ENCODE measurements at places on chromosomes 16 and 17. TPM values are rescaled to one million over a fixed set of nuclear protein-coding genes. Genes with fewer than 3 reads are reported as not detected.

GRCh38 chr16:62586128-62586862 lies 550.1 kb upstream of the CDH8 start:
- H3K4me3 ChIP-seq: no peak overlapping the region
- DNase-seq: no peak
- no peaks in the 10 kb centered on the region for H3K36me3 ChIP-seq
- no peak overlapping the region for H3K27ac ChIP-seq
- H3K4me1 ChIP-seq: no peaks in the 10 kb centered on the region

CAVIN1 gene
- not detected for total RNA-seq

ESRP2 gene
- total RNA-seq: not detected

GRCh38 chr16:85202051-85202601 lies 89.9 kb upstream of the CIBAR2 start:
- H3K27me3 ChIP-seq: no peaks in the 10 kb centered on the region
- H3K36me3 ChIP-seq: no peaks in the 10 kb centered on the region
- no peak overlapping the region for H3K27ac ChIP-seq
- H3K4me3 ChIP-seq: no peak overlapping the region
- no peaks in the 10 kb centered on the region for H3K4me1 ChIP-seq

DNA sequence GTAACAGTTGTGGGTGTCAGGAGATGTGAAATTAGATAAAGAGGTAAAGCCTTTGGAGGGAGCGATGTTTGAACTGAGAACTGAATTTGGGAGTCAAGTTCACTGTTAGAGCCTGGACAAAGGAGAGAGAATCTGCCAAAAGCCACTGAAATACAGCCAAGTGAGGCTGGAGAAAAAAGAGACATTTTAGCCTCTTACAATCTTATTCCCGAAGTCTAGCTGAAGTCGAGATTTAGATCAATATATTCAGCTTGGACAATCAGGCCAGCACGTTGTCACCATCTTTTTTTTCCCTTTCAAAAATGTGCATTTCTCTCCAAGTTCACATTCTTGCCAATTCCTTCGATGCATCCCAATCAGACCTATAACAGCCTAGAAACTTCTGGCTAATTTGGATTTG lies 312.2 kb downstream of the RBFOX1 start:
- H3K4me3 ChIP-seq: no peak overlapping the region
- H3K27ac ChIP-seq: no peak overlapping the region
- no peaks in the 10 kb centered on the region for H3K36me3 ChIP-seq
- H3K4me1 ChIP-seq: no peaks in the 10 kb centered on the region
- DNase-seq: no peak

DNA sequence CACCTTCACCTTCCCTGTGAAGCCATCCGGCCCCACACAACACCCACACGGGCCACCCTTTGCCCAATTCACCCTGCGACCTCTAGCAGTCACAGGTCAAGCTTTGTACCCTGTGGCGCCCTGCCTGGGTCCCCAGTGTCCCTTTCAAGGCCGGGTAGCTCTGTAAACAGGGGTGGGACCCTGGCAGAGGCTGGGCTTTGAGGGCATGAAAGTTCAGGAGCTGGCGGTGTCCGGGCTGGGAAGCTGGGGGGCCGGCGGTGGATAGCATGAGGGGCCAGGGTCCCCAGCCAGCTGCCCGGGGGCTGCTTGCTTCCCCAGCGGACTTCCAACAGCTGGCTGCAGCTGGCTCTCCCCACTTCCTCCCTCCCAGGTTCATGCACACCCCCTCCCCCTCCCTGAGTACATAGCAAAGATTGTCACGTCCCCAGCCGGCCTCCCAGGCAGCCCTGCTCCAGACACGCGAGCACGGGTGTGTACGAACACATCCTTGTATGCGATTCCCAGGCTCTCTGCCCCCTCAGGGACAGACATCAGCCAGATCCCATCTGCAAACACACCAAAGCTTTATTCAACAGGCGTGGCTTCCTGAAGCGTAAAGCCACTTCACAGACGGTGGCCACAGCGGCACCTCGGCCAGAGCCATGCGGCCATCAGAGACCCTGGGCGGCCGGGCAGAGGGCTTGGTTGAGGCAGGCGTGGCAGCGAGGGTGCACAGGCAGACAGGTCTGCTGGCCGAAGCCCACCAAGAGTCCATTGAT lies 8.2 kb downstream of the NTHL1 start:
- no peaks in the 10 kb centered on the region for H3K4me1 ChIP-seq
- no peak overlapping the region for H3K4me3 ChIP-seq
- H3K36me3 ChIP-seq: no peaks in the 10 kb centered on the region
- DNase-seq: no peak
- H3K27me3 ChIP-seq: no peaks in the 10 kb centered on the region

- no peaks in the 10 kb centered on the region for H3K27me3 ChIP-seq
- DNase-seq: no peak
- peaks cover 36% of the 10 kb centered on the region for H3K4me1 ChIP-seq
- no peaks in the 10 kb centered on the region for H3K36me3 ChIP-seq
Measured at GRCh38 chr17:28086519-28086918, 44.0 kb downstream of the NLK start.

DNA sequence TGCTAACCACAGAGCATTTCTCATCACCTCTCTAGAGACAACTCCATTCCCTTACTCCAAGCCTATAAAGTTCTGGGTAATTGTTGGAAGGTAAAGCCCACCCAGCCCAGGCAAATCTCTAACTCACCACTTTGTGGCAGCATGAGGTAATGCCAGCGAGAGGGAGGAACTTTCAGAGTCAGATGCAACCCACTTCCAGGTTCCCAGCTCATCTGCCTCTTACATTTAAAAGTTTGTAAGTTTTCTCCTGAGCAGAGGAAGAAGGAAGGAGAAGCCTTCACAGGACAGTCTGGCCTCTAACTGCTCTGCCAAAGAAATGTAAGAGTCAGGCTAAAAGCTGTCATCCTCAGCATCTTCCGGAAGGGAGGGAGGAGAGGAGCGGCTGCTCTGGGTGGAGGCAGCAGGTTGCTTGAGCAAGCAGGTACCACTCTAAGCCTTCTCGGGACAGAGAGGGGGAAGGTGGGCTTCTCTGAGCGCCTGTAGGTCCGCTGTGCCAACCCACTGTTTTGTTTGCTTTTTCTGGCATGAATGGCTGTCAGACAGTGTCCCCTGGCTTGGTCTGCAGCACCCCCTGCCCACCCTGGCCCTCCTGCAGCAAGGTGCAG lies 1.0 kb downstream of the ZNF319 start:
- peaks cover 13% of the 10 kb centered on the region for H3K36me3 ChIP-seq
- H3K4me1 ChIP-seq: peaks cover 42% of the 10 kb centered on the region
- no peaks in the 10 kb centered on the region for H3K27me3 ChIP-seq
- H3K27ac ChIP-seq: peak overlapping the region; percentile 61
- peak; percentile 67 for DNase-seq

- H3K27me3 ChIP-seq: 0 out of 2 replicates have a peak, but pooled peaks cover 2% of the 10 kb centered on the region
- H3K36me3 ChIP-seq: no peaks in the 10 kb centered on the region
- no peaks in the 10 kb centered on the region for H3K4me1 ChIP-seq
Measured at GRCh38 chr17:67449845-67450755, 73.0 kb downstream of the PITPNC1 start.

NOTUM gene
- total RNA-seq: not detected

MAP2K6 gene
- 95.6 TPM for total RNA-seq

PITPNM3 gene
- total RNA-seq: 0.04 TPM

PHOSPHO1 gene
- not detected for total RNA-seq

DNA sequence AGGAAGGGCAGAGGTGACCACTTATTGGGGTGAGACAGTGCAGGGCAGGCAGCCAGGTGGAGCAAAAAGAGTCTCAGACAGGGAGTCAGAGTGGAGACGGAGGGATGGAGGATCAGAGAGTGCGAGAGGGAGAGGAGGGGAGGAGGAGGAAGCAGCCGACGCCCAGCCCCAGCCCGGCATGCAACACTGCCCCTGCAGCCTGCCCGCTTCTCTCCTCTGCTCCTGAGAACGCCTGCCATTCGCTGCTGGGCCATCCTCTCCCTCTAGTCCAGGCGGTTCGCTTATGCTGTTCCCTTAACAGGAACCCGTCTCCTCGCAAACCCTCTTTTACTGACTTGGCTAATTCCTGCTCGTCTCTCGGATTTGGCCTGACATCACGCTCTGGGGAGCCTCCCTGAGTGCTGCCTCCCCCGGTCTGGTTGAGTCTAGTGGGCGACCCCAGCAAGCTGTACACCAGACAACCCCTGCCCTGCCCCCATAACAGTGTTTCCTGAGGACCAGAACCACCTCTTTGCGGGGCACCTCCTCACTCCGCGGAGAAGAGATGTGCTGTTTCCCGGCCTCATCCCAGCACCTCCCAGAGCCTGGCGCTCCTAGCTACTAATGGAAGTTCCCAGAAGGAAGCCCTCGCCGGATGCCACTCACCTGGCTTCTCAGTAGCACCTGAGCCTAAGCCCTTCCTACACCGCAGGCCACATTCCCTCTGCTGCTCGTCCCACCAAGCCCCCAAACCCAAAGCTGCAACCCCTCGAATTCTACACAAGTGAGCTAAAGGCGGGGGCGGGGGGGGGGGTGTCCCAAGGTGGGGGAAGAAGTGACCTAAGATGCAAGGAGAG lies 61.2 kb upstream of the CCL1 start:
- H3K27ac ChIP-seq: no peak overlapping the region
- H3K36me3 ChIP-seq: no peaks in the 10 kb centered on the region
- no peak overlapping the region for H3K4me3 ChIP-seq
- no peak for DNase-seq
- H3K27me3 ChIP-seq: no peaks in the 10 kb centered on the region
- no peaks in the 10 kb centered on the region for H3K4me1 ChIP-seq

DNA sequence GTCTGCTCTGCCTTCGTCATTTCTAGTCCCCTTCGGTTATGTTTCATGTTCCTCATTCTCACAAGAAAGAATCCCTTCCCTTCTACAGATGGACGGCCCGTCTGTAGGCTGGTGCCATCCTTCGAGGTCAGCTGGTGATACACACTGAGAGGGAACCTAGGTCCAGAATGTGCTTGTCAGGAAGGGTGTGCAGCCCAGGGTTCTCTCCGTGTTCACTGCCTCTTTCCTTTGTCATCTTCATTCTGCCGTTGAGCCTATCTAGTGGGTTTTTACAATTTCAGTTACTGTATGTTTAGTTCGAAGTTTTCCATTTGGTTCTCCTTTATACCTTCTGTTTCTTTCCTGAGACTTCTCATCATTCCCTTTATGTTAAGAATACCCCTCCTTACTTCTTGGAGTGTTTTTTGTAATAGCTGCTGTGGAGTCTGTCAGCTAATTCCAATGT lies 18.9 kb downstream of the KIAA0513 start:
- H3K27ac ChIP-seq: no peak overlapping the region
- no peak overlapping the region for H3K4me3 ChIP-seq
- no peaks in the 10 kb centered on the region for H3K4me1 ChIP-seq
- H3K27me3 ChIP-seq: no peaks in the 10 kb centered on the region

GRCh38 chr17:8469964-8470363 lies 34.3 kb downstream of the NDEL1 start:
- H3K4me1 ChIP-seq: no peaks in the 10 kb centered on the region
- H3K36me3 ChIP-seq: peaks cover 15% of the 10 kb centered on the region
- no peak overlapping the region for H3K27ac ChIP-seq
- no peak for DNase-seq
- H3K4me3 ChIP-seq: no peak overlapping the region

DNA sequence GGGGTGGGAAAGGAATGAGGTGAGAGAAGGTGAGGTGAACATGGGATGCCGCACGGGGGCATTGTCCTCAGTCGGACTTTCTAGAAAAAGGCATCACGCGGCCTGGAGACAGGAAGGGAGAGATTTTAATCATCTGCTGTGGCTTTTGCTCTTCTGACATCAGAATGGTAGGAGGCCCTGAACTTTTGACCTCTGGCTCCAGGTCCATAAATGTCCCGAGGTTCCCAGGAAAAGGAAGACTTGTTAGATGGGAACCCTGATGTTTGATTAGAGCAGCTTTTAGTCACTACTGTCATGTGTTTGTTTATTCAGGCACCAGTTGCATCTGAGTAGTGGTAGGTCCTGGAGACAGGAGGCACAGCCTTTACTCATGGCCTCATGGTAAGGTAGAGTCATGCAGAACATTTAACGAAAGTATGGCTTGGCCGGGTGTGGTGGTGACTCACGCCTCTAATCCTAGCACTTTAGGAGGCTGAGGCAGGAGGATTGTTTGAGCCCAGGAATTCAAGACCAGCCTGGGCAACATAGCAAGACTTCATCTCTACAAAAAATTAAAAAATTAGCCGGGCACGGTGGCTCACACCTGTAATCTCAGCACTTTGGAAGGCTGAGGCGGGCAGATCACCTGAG lies 203.1 kb downstream of the MSI2 start:
- DNase-seq: no peak
- H3K27me3 ChIP-seq: no peaks in the 10 kb centered on the region
- peak overlapping the region; percentile 61 for H3K27ac ChIP-seq
- H3K4me1 ChIP-seq: peaks cover 56% of the 10 kb centered on the region
- H3K36me3 ChIP-seq: no peaks in the 10 kb centered on the region

- no peak for DNase-seq
- H3K27ac ChIP-seq: no peak overlapping the region
- no peaks in the 10 kb centered on the region for H3K27me3 ChIP-seq
- no peaks in the 10 kb centered on the region for H3K4me1 ChIP-seq
Measured at GRCh38 chr16:49282690-49283375, 1.2 kb upstream of the CBLN1 start.

DNA sequence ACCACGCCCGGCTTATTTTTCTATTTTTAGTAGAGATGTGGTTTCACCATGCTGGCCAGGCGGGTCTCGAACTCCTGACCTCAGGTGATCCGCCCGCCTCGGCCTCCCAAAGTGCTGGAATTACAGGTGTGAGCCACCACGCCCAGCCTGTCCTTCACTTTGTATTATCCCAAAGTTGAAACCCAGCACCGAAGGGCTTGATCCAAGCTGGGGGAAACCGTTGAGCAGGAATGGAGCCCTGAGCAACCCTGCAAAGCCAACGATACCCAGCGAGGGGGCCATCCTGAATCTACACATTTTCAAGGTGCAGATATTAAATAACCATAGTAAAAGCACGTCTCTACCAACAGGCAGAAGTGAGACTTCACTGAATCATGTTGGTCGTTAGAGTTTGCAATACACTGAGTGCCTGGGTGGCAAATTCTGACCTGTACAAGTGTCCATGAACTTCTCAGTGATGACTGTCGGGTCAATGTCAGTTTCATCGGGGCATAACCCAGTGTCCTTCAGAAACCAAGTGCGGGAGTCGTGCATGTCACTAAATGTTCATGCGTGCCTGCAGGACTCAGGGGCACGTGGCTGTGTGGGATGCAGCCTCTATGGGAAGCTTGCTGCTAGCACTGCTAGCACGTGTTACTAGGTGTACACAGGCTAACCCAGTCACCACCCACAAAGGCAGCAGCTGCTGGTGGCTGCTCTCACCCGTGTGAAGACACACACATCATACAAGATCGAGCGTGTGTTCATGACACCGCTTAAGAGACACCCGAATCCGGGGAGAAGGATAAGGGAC lies 10.5 kb upstream of the RBFOX3 start:
- H3K4me3 ChIP-seq: no peak overlapping the region
- H3K36me3 ChIP-seq: no peaks in the 10 kb centered on the region
- no peak overlapping the region for H3K27ac ChIP-seq
- H3K27me3 ChIP-seq: no peaks in the 10 kb centered on the region
- DNase-seq: no peak

TOP3A gene
- total RNA-seq: 19.0 TPM

UNC13D gene
- 52.5 TPM for total RNA-seq

GRCh38 chr16:51497541-51498211 lies 346.6 kb upstream of the SALL1 start:
- H3K4me3 ChIP-seq: no peak overlapping the region
- no peak for DNase-seq
- no peaks in the 10 kb centered on the region for H3K4me1 ChIP-seq

KIF2B gene
- not detected for total RNA-seq

PLA2G10 gene
- total RNA-seq: not detected

ACSF3 gene
- total RNA-seq: 30.4 TPM
